ENCODE measurements at places on chromosomes 3 and 15. TPM values are rescaled to one million over a fixed set of nuclear protein-coding genes. Genes with fewer than 3 reads are reported as not detected.

DNA sequence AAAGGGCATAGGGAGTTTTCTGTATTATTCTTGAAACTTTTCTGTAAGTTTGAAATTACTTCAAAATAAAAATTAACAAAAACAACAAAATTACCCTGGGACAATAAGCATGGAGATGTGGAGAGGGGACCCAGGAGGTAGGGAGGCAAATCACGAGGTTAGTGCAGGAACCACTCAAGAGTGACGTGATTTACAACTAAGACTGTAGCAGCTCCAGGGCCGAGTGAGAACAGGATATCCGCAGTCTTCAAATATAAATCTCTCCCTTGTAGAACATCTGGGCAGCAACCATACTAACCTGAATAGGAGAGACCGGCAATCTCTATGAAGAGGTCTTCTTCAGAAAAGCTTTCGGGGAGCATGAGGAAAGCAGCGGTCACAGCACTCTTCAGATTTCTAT is 17.3 kb downstream of the TAMM41 start:
- H3K4me3 ChIP-seq, result no peak overlapping the region
- no peak for DNase-seq
- H3K36me3 ChIP-seq, result peaks cover 42% of the 10 kb centered on the region
- H3K27me3 ChIP-seq, result no peaks in the 10 kb centered on the region
- H3K4me1 ChIP-seq, result no peaks in the 10 kb centered on the region
- no peak overlapping the region for H3K27ac ChIP-seq

GRCh38 chr3:46954178-46954577 is 22.4 kb downstream of the CCDC12 start:
- H3K4me3 ChIP-seq, result no peak overlapping the region
- DNase-seq, result no peak
- peaks cover 21% of the 10 kb centered on the region for H3K36me3 ChIP-seq
- no peaks in the 10 kb centered on the region for H3K27me3 ChIP-seq
- peaks cover 84% of the 10 kb centered on the region for H3K4me1 ChIP-seq
- peak overlapping the region; percentile 87 for H3K27ac ChIP-seq

- DNase-seq, result peak; percentile 49
- peak overlapping the region; percentile 16 for H3K4me3 ChIP-seq
- peaks cover 14% of the 10 kb centered on the region for H3K36me3 ChIP-seq
- no peaks in the 10 kb centered on the region for H3K27me3 ChIP-seq
Measured at GRCh38 chr15:78072080-78072892, 5.2 kb downstream of the TBC1D2B start.

DNA sequence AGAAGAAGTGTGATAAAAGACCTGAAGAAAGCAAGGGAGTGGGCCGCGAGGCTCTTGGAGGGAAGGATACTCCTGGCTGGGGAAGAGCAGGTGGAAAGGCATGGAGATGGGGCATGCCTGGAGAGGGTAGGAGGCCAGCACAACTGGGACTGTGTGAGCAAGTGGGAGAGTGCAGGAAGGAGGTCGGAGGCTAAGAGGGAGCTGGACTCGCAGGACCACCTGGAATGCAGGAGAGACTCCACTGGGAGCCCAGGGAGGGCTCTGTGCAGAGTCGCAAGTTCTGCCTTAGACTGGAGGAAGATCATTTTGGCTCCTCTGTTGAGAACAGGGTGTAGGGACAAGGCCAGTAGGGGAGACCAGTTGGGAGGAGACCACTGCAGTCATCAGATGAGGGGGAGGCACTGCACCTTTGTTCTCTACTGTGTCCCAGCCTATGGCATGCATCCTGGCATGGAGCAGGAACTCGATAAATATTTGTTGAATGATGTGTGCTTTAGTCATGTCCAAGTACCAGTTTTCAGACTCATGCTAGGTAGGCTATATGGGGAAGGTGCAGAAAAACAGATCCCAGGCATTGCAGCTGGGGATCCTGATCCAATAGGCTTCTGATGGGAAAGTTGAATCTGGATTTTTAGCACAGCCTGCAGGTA is 13.7 kb downstream of the FAM107A start:
- no peak for DNase-seq
- no peak overlapping the region for H3K27ac ChIP-seq
- H3K4me1 ChIP-seq, result no peaks in the 10 kb centered on the region
- H3K27me3 ChIP-seq, result no peaks in the 10 kb centered on the region
- no peaks in the 10 kb centered on the region for H3K36me3 ChIP-seq
- H3K4me3 ChIP-seq, result no peak overlapping the region

- peaks cover 6% of the 10 kb centered on the region for H3K36me3 ChIP-seq
- H3K4me3 ChIP-seq, result no peak overlapping the region
- no peaks in the 10 kb centered on the region for H3K27me3 ChIP-seq
- H3K27ac ChIP-seq, result no peak overlapping the region
Measured at GRCh38 chr3:156535162-156535627, 19.7 kb downstream of the SSR3 start.

- no peak for DNase-seq
- H3K36me3 ChIP-seq, result peaks cover 40% of the 10 kb centered on the region
- no peak overlapping the region for H3K27ac ChIP-seq
- no peak overlapping the region for H3K4me3 ChIP-seq
- peaks cover 28% of the 10 kb centered on the region for H3K4me1 ChIP-seq
- H3K27me3 ChIP-seq, result no peaks in the 10 kb centered on the region
Measured at GRCh38 chr15:84649706-84650105, 4.4 kb downstream of the WDR73 start.

GRCh38 chr3:109112946-109113760 is 4.8 kb downstream of the MORC1 start:
- no peak overlapping the region for H3K27ac ChIP-seq
- no peaks in the 10 kb centered on the region for H3K4me1 ChIP-seq
- no peak for DNase-seq
- H3K4me3 ChIP-seq, result no peak overlapping the region
- peaks cover 4% of the 10 kb centered on the region for H3K27me3 ChIP-seq

GRCh38 chr3:52820736-52821135 is 9.7 kb downstream of the ITIH4 start:
- H3K36me3 ChIP-seq, result no peaks in the 10 kb centered on the region
- peak; percentile 60 for DNase-seq
- H3K27ac ChIP-seq, result no peak overlapping the region
- no peaks in the 10 kb centered on the region for H3K4me1 ChIP-seq

DNA sequence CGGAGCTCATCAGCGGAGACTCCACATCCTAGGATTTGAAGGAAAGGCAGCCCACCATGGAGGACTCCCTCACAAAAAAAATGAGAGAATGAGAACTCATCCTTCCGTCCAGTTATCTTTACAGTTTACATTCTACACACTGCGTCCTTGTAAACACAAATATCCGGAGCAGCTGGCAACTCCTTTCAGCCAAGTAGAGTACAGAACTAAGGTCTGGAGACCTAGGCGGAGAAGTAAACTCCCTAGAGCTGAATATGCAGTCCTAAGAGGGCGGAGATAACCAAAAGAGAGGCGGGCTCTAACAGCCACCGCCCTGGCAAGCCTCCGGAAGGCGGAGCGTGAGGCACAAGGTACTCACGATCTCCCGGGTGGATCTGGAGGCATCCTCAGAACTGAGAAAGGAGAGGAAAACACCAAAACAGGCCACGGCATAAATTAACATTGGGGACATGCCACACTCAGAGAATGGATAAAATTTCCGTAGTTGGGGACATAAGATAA is 924 bp upstream of the SIN3A start:
- H3K27ac ChIP-seq, result peak overlapping the region; percentile 96
- no peaks in the 10 kb centered on the region for H3K27me3 ChIP-seq
- peaks cover 4% of the 10 kb centered on the region for H3K36me3 ChIP-seq
- peaks cover 30% of the 10 kb centered on the region for H3K4me1 ChIP-seq

GRCh38 chr15:66815318-66815717 is 113.3 kb downstream of the SMAD6 start:
- no peak for DNase-seq
- H3K27me3 ChIP-seq, result peaks cover 2% of the 10 kb centered on the region
- no peaks in the 10 kb centered on the region for H3K4me1 ChIP-seq

- H3K4me1 ChIP-seq, result no peaks in the 10 kb centered on the region
- DNase-seq, result no peak
Measured at GRCh38 chr15:74270155-74270554, 34.0 kb downstream of the CCDC33 start.

GRCh38 chr3:171123915-171124314 is 97.4 kb upstream of the SLC2A2 start:
- no peaks in the 10 kb centered on the region for H3K27me3 ChIP-seq
- DNase-seq, result no peak
- no peak overlapping the region for H3K27ac ChIP-seq

GRCh38 chr3:155024006-155024638 is 56.0 kb upstream of the MME start:
- H3K36me3 ChIP-seq, result no peaks in the 10 kb centered on the region
- H3K27me3 ChIP-seq, result no peaks in the 10 kb centered on the region
- H3K4me3 ChIP-seq, result no peak overlapping the region
- DNase-seq, result no peak
- no peaks in the 10 kb centered on the region for H3K4me1 ChIP-seq

The RAMAC gene
- total RNA-seq, result 17.3 TPM

The MKRN2OS gene
- not detected for total RNA-seq

The C3orf49 gene
- not detected for total RNA-seq

The AGTR1 gene
- total RNA-seq, result not detected

The TMEM40 gene
- not detected for total RNA-seq

The ATP13A4 gene
- 3.3 TPM for total RNA-seq

The BSN gene
- total RNA-seq, result 0.11 TPM

The TNFAIP8L3 gene
- total RNA-seq, result not detected

The SLC28A1 gene
- total RNA-seq, result not detected

The CAPN3 gene
- 2.7 TPM for total RNA-seq

The ZNF280D gene
- total RNA-seq, result 18.9 TPM
